BE2C (cell line): ENCODE measurements at places on chromosomes 11 and 22.

DNA sequence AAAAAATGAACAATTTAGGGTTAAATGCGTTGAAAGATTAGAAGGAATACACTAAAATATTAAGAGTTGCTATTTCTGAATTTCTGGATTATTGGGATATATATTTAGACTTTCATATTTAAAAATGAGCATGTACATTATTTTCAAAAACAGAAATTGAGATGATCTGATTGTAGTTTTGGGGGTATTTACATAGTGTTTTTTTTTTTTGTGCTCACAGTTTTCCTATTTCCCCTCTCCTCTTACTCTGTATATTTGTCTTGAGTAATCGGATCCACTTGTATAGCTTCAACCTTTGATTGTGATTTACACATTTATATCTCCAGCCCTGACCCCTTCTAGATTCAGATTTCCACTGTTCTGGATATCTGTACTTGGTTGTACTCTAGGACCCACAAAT is 5.3 kb downstream of the USP47 start:
- DNase-seq, result no peak

DNA sequence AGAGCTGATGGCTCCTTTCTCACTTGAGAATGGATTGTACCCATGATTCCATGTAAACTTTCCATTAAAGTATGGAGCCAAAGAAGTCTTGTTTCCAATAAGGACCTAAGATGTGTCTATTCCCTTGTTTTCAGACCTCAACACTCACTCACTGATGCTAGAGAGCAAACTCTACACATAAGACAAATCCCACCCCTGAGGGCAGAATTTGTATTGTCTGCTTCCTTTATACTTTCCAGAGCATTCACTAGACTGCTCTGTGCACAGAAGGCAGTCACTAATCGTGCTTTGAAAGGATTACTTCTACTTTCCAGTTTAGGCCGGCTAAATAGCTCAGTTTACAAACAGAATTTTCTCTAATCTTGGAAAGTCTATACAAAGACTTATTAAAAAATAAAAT is 6.4 kb downstream of the ANKRD49 start:
- DNase-seq, result no peak

DNA sequence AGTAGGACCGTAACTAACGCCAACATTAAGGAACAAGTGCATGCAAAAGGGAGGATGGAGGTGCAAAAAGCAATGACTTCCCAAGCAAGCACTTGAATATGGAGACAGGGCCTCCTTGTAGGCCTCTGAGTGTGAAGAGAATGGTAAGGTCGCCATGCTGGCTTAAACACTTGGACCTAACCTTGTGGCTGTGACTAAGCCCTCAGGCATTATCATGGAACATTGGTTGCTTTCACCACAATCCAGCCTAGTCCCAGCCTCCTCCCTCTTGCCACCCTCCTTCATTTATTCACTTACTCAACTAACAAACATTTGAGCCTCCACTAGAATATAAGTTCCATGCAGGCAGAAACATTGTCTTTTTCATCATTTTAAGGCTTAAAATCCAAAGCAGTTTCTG is 11.9 kb upstream of the SYTL2 start:
- no peak for DNase-seq

DNA sequence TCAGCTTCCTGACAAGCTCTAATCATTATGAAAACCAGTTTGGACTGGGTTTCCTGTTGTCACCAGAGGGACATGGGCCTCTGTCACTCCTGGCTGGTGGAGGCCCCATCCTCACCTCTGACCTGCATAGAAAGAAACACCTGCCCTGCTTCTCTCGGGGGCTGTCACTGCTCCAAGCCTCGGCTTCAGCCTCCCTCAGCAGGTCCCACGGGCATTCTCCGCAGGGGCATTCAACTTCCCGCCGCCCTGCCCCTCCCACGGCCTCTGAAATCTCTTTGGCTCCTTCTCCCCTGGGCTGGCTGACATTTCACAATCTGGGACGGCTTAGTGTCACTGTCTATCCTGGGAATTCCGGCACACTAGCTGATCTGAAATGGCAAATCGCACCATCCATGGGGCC is 257.9 kb downstream of the CTTN start:
- no peak for DNase-seq

DNA sequence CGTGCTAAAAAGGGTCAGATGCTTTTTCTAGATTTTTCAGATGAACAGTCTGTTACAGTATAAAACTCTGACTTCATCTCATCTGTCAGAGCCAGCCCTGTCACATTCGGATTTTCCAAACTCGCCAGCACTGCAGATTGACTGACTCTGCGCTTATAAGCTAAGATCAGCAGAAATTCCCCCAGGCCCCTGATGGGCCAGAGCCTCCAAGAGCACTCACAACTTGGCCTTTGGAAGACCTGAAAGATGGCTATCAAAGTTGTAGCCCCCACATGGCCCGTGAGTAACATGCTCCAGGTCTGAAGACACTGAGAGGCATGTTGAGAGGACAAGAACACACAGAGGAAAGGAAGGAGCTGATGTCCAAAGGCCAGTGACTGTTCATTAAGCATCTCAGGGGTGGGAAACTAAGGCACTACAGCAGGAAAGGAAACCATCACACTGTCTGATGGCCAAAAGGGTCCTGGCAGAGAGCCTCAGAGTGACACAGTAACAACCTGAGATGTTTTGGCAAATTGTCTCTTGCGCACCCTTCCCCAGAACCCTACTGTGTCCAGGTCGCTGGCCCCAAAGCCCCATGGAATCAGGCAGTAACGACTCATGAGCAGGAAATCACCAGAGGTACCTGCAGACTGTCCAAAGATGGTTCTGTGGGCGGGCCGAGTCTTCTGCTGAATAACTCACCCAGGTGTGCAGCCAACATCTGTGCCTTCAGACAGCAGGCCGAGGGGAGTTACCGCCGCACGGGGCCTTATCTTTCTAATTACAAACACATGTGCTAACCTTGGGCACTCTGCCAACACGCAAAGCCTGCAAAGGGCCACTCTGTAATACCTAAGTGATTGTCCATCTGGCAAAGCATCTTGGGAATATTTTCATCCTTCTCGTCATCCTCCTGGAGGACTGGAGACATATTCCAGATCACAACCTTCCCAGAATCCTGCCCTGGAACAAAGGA is 23.6 kb downstream of the HIRA start:
- DNase-seq, result peak; percentile 90

- no peak for DNase-seq
Measured at GRCh38 chr11:99244613-99245012, 223.9 kb downstream of the CNTN5 start.

DNA sequence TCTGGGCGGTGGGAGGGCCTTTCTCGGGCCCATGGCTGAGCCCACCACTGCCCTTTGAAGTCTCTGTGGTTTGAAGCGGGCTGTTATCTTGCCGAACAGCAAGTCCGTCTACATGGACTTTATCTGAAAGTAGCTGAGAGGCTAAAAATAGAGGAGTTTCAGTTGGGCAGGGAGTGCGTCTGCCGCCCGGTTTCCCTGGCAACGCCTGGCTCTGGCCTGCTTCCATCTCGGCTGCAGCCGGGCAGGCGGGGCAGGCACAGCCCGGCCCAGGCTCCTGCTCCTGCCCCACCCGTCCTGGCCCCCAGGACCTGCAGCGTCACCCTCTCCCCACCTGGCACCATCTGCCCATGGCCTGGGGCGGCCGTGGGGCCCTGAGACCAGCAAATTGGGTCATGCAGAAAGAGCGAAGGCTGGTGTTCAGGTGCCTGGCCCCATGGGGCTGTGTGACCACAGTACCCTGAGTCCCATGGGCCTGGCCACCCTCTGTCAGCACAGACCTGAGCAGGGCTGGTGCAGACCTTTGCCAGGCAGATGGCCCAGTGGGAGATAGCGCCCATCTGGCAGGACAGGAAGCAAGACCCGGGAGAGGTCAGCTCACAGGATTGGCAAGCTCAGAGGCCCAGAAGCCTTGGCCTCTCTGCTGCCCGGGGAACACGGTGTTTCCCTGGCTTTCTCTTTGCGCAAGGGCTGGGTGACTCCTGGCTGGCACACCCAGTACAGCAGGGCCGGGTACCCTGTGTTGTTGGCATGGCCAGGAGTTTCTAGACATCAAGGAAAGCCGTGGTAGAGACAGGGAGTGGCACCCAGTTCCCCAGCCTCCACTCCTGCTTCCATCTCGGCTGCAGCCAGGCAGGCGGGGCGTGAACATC is 79.1 kb upstream of the KCNQ1OT1 start:
- peak; percentile 77 for DNase-seq

DNA sequence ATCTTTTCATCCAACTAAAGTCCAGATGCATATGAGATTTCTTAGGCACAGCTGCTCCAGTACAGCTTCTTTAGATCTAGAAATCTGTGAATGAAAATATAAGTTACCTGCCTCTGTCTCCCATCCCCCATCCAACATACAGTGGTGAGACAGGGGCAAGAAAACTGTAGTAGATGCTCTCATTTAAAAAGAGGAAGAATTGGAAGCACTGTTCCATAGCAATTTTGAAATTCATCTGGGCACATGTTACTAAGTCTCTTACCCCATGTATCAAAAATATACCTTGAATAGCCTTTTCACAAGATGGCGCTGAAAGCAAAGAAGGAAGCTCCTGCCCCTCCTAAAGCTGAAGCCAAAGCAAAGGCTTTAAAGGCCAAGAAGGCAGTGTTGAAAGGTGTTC is 37.8 kb downstream of the HSD17B12 start:
- DNase-seq, result no peak

DNA sequence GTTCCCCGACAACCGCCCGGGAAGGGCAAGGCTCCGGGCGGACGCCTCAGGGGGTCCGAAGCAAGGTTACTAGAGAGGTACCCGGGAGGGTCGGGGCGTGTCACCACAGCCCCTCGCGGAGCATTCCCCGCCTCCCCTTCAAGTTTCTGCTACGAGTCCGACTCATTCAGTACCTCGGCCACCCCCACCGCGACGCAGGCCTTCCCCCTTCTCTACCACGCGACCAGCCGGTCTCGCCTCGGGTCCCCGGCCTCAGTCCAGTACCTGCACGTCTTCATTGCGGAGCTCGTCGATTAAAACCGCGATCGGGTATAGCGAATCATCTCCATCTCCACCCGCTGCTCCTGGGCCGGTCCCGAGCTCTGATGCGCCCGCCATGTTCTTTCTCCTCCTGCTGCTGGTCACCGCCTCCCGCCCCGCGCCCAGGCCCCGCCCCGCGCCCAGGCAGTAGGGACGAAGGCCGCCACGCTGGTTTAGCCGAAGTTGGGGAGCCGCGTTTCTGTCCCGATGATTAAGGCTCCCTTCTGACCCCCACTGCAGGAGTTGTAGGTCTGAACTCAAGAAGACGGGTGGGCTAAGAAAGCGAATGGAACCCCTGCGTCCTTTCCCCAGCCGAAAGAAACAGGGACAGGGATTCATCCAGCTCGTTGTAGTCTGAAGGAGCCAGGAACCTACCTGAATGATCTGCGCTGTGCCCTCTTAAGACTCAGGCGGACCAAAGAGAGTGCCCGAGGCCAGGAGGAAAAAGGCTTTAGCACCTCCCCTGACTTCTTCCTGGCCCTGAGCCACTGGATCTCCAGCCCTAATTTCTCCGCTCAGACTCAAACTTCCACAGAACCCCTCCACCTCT is at the start of gene PPP2R1B:
TSS of gene PPP2R1B (minus strand) at position 406 of the 850 bp plus-strand sequence. CDS start at position 378, 28 bp downstream.
- DNase-seq, result peak; percentile 78

DNA sequence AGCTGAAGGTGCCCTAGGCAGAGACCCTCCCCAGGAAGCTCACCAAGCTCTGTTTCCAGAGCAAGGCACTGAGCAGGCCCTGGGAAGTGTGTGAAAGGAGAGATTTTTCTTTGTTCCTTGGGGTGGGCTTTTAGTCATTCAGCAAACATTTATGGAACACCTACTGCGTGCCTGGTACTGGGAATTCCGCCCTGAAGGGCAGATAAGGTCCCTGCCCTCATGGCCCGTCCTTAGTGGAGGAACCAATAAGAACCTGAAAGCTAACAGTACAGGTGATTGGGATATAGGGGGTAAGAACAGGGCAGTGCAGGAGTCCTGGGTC is 3.9 kb downstream of the TMEM134 start:
- no peak for DNase-seq

DNA sequence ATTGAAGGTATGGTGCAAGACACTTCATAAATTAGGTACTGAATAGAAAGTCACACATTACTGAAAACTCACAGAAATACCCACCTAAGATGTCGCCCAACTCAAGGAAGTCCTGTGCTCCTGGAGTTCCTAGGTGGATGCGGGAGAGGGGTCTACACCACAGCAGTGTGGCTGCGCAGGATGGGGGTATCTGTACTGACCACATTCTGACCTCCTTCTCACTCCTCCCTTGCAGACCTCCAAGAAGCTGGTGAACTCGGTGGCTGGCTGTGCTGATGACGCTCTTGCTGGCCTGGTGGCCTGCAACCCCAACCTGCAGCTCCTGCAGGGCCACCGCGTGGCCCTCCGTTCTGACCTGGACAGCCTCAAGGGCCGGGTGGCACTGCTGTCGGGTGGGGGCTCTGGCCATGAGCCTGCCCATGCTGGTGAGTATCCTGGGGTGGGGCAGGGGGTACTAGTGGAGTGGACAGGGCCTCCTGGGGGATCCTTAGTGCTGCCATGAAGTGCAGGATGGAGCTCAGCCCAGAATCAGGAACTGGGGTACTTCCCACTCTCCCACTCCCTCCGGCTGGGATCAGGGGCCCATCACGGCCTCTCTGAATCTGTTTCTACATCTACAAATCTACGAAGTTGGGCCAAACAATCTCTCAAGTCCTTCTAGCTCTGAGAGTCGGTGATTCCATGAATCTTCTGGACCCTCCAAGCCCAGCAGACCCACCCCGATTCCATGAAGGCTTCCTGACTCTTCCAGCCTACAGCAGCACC is 4.9 kb downstream of the TKFC start:
- no peak for DNase-seq

GRCh38 chr11:105189581-105189980 is 50.0 kb upstream of the CARD18 start:
- no peak for DNase-seq

- no peak for DNase-seq
Measured at GRCh38 chr11:64126796-64127195, 39.1 kb downstream of the MACROD1 start.

DNA sequence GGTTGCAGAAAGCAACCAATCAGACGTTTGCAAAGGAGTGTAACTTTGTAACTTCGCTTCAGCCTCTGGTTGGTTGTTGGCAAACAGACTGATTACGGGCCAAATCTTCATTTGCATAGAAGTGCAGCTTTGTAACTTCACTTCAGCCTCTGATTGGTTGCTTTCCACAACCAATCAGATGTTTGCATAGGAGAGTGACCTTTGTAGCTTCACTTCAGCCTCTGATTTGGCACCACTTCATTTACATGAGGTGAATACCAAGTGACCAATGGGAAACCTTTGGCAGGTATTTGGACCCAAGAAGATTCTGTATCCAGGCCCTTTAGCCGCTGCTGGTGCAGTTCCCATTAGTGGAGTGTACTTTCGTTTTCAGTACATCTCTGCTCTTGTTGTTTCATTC is 16.0 kb downstream of the USP47 start:
- no peak for DNase-seq

GRCh38 chr11:123173040-123173855 is 21.8 kb downstream of the CLMP start:
- DNase-seq, result no peak

GRCh38 chr11:20566591-20567434 is 32.6 kb upstream of the SLC6A5 start:
- no peak for DNase-seq
